Fibroblast of pulmonary artery (primary cell): ENCODE measurements at places on chromosomes 12 and 14.

GRCh38 chr14:23158779-23159178, 24.7 kb downstream of the SLC7A8 start:
- DNase-seq = no peak

DNA sequence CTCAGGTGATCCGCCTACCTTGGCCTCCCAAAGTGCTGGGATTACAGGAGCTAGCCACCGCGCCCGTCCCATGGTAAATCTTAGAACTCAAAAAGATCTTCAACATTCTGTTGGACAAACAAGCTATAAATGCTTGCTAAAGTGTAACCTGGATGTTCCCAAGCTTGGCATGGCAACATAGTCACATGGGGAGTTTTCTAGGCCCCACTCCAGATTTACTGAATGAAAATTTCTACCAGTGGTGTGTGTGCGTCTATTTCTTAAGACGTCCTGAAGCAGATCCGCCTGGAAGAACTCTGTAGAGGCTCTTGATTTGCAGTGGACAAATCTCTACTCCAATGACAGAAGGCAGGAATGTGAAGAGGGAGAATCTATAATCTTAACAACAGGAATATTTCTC, 59.9 kb downstream of the ZFYVE21 start:
- no peak for DNase-seq

DNA sequence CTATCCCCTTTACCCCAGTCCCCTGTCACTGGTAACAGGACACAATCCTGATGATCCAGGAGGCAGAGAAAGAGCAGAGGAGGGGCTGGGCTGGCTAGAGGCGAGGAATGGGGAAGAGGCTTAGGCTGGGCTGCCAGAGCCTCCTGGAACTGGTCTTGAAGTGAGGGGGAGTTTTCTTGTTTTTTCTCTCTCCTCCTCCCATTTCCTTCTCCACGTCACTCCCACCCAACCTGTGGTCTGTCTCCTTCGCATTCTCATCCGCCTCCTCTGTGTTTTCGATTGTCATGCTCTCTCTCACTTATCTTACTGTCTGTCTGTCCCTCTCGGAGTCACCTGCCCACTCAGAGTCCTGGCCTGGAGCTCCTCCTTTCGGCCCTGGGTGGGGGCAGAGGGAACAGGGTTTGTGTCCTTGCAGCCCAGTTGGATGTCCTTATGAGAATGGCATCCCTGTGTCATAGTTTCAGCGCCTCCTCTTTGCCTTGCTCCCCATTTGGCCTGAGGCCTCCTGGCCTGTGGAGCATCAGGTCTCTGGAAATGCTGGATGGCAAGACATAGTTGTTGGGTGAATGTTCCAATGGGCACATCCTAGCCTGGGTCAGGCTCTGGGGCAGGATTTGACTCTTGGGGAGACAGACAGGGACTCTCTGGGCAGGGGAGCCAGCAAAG, 3.4 kb upstream of the KRT80 start:
- peak; percentile 93 for DNase-seq

DNA sequence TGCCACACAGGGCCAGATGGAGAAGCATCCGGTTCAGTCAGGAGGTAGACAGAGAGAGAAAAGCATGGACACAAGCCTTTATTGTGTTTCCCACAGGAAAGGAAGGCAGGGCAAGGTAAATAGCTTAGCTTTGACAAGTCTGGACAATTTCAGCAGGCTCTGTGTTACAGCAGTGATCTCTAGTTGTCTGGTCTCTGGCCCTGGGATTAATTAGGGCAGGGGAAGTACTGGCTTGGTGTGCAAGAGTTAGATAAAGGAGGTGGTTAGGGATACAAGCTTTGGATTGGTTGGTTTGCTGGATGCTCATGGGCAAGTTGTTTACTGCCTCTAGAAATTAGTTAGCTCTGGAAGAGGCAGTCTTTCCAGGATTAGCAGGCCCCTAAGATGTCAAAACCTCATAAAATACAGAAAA, 15.1 kb upstream of the NGDN start:
- DNase-seq = no peak

DNA sequence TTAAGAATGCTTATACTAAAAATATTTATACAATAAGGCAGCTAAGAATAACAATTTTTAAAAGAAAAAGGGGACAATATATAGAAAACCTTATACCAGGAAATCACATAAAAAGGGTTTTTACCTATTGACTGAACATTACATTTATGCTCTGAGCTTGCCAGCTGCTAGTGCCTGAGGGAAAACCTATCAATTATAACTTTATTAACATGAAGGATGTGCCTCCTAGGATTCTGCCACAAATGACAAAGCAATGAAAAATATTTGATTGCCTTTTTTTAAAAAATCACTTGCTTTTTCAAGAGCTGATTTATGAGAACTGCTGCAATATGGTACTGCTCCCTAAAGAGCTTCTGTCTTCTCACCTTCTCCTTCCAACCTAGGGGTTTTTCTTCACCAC, 185.7 kb downstream of the RIMBP2 start:
- no peak for DNase-seq

DNA sequence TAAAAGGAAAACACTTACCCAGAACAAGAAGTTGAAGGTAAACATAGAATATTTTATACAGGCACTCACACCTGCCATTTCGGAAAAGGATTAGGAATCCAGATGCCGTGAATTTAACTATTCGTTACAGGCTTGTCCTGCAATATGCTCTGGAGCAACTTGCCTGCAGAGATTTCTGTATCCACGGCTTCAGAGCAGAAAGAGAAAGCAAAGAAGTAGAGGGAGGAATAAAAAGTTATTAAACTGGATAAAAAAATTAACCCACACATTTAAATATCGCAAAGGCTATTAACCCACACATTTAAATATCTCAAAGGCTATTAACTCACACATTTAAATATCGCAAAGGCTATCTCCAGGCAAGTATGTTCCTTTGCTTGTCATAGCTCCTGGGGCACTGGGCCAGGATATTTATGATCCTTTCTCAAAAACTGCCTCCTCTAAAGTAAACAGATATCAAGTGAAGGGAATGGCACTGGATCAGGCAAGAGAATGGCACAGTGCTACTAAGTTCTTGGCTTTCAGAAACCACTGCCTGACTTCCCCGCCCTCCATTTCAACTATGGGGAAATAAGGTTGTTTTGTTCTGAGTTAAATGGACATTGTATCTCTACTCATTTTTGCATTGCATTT, at the start of gene TSPAN8:
Gene TSPAN8, minus strand, starts transcription at position 399 of the 633 bp plus-strand sequence. Its CDS starts 321 bp downstream, at position 78.
- no peak for DNase-seq

- DNase-seq = no peak
Measured at GRCh38 chr12:108218921-108219320, 89.8 kb downstream of the WSCD2 start.

DNA sequence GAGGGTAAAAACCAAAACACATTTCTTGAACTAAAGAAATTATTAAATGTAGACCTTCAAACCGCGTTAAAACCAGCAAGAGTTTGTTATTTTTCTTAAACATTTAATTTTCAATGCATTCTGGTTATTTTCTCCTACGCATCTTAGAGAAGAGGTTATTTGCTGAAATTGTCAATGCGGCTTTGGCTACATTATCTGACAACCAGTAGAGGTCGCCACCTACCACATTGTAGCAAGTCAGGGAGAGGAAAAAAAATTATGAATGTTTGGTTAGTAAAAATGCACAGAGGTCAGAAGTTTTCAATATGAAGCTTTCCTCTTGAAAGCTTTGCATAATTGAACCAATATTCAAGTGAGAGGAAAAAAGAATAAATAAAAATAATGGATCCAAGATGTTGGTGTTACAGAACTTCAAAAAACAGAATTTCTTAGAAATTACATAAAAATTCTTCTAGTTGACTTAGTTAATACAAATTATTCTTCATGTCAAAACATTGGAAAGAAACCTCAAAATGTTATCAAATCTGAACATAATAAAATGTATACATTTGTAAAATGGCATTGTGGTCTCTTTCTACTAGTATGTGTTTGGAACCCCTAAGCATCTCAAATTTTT, 159.4 kb upstream of the TMTC2 start:
- peak; percentile 77 for DNase-seq

- DNase-seq = peak; percentile 31
Measured at GRCh38 chr14:59132796-59133494, 55.5 kb upstream of the DAAM1 start.
